Kidney capillary endothelial cell (primary cell): ENCODE measurements at places on chromosomes 7 and 10.
A peak's percentile ranks its signal among the peaks of the same experiment; 100 is the strongest.

DNA sequence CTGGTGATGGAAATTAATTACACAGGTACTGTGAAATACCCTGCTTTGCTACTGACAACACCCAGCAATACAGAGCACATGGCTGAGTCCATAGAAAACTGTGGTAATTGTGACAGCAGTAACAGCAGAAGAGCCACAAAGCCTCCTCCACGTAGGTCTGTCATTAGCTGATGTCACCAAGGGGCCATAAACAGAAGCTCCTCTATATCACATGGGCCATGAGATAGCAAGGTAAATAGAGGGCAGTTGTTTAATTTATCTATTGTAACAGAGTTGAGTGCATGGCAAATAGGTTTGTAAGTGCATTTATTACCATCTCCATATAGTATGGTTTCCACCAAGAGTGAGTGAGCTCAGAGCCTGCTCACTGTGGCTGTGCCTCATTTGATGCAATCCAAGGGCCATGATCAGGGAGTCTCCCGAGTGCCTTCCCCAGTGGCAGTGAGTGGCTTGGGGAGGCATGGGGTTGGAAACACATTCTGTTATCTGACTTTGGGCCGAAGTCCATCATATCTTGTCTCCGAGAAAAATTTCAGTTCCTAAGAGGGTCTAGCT, 281.2 kb downstream of the SKAP2 start:
- DNase-seq = no peak

DNA sequence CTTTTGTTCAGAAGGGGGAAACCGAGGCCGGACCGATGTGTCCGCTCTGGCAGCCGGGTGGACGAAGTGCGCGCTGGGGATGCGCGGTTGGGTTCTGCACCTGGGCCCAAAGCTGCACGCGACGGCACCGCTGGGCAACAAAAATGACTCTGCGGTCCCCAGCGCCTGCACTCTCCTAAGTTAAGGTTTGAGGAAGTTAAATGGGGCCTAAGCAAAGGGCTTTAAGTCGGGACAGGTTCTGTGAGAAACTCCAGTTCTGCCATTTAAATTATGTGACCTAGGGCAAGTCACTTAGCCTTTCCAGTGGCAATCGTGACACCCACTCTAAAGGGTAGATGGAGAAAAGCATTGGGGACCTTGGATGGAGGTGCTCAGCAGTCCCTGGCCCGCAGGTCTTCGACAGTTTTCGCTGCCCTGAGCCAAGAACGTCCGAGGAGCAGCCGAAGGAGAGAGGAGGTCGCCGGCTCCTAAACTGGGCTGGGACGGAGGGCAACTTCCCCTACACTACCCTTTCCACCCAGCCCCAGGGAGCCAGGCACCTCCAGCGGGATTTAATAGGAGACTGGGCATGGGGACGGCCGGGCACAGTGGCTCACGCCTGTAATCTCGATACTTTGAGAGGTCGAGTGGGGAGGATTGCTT, 534 bp upstream of the ACBD5 start:
- DNase-seq = no peak

GRCh38 chr7:142385491-142386340, 127.9 kb upstream of the PRSS58 start:
- peak; percentile 69 for DNase-seq

GRCh38 chr7:121744877-121745276, 128.1 kb upstream of the PTPRZ1 start:
- DNase-seq = no peak

- no peak for DNase-seq
Measured at GRCh38 chr7:91013078-91013477, 251.2 kb upstream of the FZD1 start.

- DNase-seq = no peak
Measured at GRCh38 chr10:52066383-52066782, 247.7 kb upstream of the DKK1 start.

GRCh38 chr10:49163741-49164140, 24.4 kb downstream of the TMEM273 start:
- no peak for DNase-seq

DNA sequence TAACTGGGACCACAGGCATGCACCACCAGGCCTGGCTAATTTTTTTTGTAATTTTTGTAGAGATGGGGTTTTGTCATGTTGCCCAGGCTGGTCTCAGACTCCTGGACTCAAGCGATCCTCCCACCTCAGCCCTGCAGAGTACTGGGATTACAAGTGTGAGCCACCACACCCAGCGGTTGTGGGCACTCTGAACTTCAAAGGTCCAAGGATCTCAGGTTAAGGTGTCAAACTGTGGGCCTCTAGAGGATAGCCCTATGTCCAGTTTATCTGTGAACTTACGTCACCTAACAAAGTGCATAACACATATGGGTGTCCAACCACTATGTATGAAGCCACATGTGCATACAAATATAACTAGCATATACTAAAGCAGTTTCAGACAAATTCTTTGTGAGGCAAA, 3.2 kb upstream of the IL2RA start:
- DNase-seq = no peak

GRCh38 chr7:14045651-14046050, 56.2 kb upstream of the ETV1 start:
- DNase-seq = no peak

GRCh38 chr7:155840909-155841308, 28.6 kb upstream of the SHH start:
- DNase-seq = no peak

GRCh38 chr7:76244781-76245391, 43.2 kb downstream of the SRRM3 start:
- DNase-seq = no peak

DNA sequence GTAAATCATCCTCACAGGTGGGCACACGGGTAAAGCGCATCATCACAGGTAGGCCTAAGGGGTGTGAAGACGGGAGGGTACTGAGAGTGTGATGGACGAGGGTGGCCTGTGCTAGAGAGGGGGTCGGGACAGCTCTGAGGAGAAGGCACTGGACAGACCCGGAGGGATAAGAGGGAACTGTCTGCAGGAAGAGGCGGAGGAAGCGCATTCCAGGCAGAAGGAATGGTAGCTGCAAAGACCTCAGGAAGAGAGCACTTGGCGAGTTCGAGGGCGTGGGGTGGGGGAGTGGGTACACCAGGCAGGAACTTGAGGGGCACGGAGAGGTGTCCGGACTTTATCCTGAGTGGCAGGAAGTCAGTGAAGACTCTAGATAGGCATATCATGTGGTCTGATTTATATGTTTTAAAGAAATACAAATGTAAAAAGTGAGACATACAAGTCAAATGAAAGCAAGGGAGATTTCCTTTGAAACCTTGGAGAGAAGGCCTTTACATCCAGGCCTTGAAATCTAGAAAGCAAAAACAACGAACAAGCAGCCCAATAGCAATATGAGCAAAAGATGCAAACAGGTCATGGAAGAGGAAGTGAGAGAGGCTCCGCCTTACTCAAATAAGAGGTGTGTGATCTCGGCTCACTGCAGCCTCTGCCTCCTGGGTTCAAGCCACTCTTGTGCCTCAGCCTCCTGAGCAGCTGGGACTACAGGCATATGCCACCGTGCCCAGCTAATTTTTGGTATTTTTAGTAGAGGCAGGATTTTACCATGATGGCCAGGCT, 3.6 kb downstream of the LHPP start:
- no peak for DNase-seq

DNA sequence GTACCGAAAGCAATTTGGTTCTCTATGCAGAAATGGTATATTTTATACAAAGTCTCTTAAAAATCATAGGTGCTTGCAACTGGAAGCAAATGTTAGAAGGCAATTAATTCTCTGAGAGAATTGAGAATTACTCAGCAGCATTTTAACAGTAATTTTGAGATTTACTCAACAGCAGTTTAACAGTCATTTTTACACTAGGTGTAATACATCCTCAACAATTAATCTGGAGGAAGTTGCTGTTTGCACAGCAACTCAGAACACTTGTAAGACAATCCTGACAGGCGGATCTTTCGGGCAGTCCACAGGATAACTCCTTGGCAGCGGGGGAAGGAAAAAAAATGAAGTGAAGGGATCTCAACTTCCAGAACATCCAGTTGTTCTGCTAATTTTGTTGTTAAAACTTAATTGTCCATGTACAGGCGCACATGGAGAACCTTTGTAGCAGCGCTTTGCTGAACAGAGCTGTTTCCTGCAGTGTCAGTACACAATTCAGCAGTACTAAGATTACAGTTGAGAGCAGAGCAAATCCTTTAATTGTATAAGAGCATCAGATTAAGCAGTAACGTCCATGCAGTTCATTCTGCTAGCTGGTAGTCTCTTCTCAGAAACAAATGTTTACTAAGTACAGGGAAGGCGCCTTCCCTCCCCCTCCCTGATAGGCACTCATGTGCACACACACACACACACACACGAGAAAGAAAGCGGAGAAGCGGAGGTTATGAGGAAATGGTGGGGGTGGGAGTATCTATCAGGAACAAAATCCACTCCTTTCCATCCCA, 43.8 kb downstream of the ENO4 start:
- DNase-seq = peak; percentile 27
